SW 1271 (cell line): ENCODE measurements at places on chromosomes 5 and 9.

GRCh38 chr9:20216438-20216837, 405.9 kb downstream of the MLLT3 start:
- no peak for DNase-seq

GRCh38 chr9:35646153-35646532, 4.6 kb downstream of the SIT1 start:
- no peak for DNase-seq

- peak; percentile 96 for DNase-seq
Observed at GRCh38 chr5:112860929-112861637, at the start of gene SRP19. Gene SRP19 (plus strand): TSS chr5:112861287. CDS start chr5:112861377, 90 bp downstream.

- DNase-seq: no peak
Observed at GRCh38 chr9:104075801-104076753, 18.0 kb upstream of the SMC2 start.

GRCh38 chr9:73020877-73021276, 68.0 kb upstream of the ALDH1A1 start:
- DNase-seq: no peak

DNA sequence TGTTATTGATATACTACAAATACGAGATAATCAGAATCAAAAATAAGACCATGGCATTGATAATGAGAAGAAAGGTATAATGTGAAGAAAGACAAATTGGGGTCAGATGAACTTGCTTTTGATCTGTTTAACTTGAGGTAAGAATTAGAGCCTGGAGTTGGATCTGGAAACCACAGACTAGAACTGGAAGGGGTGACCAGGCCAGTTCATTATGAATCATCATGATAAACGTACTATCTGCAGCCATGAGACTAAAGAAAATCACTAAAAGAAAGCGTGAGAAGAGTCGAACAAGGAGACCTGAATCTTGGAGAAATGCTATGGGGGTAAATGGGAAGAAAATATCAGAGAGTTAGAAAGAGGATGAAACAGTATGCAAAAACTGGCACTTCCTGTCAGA, 967.5 kb downstream of the NR2F1-AS1 start:
- DNase-seq: no peak
